ENCODE measurements at places on chromosomes 5 and 9.

DNA sequence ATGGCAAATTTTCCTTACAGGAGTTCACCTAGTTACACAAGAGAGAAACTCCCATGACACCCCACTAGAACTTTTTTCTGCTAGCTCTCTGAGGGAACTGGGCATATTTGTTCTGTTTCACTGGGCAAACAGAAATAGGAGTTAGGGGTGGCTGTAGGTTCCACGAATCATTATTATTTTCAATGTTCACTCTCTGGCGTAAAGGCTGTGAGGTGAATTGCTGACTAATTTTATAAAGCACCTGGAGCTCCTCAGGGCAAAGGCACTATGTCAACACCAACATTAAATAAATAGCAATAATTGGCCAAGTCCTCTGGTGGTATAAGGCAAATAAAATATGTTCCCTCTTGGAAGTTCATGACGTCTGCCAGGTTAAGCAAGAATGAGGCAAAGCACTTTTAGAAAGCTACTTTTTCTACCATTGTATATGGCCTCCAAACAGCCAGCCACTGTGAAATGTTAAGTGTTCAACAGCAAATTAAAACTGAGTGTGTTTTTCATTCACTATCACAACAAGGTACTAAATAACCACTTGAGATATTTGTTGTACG is 344.6 kb downstream of the PDE4D start:
- no peak for DNase-seq

- no peak for DNase-seq
These were observed 36.5 kb upstream of the NUDT12 start for GRCh38 chr5:103598997-103599566.

GRCh38 chr9:136098844-136099243 is 3.8 kb upstream of the NACC2 start:
- DNase-seq = no peak

GRCh38 chr5:21237461-21237860 is 1249.5 kb upstream of the CDH18 start:
- no peak for DNase-seq

DNA sequence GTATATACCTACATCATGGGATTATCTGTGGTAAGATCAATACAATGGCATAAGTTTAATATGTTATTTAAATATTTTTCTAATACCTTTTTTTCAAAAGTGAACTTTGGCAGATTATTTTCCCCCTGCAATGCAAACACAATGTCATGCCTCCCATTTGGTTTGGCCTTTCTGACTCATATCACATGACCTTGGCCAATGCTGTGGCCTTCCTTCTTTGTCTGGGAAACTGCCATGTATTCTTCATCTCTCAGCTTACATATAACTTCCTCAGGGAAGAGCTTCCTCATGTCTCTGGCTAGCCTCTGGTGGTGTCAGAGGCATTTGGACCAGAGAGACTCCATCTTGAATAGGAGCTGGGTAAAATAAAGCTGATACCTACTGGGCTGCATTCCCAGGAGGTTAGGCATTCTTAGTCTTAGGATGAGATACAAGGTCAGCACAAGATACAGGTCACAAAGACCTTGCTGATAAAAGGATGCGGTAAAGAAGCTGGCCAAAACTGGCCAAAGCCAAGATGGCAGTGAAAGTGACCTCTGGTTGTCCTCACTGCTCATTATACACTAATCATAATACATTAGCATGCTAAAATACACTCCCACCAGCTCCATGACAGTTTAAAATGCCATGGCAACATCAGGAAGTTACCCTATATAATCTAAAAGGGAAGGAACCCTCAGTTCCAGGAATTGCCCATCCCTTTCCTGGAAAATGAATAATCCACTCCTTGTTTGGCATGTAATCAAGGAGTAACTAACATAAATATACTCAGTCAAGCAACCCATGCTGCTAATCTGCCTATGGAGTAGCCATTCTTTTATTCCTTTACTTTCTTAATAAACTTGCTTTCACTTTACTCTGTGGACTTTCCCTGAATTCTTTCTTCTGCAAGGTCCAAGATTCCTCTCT is 76.0 kb downstream of the C9orf153 start:
- no peak for DNase-seq

DNA sequence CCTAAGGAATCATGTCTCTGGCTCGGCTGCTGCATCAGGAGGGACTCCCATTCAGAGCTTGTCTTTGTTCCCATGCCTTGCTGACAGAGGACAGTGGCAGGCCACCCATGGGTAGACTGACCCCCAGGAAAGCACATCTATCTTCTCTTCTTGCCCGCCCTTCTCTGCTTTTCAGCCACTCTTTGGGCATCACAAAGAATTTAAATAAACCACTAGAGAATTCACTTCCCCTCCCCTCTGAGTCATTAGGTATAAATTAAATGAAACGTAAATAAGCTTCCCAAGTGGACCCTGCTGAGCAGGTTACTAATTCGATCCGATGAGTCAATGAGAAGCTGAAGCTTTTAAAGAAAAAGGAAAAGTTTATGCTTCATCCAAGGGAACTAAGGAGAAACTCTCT is 97.0 kb downstream of the DRD1 start:
- DNase-seq = no peak

Measured in cortex of kidney (tissue), 1 donor.